NCI-H510A (cell line): ENCODE measurements at places on chromosomes 11 and 22.

DNA sequence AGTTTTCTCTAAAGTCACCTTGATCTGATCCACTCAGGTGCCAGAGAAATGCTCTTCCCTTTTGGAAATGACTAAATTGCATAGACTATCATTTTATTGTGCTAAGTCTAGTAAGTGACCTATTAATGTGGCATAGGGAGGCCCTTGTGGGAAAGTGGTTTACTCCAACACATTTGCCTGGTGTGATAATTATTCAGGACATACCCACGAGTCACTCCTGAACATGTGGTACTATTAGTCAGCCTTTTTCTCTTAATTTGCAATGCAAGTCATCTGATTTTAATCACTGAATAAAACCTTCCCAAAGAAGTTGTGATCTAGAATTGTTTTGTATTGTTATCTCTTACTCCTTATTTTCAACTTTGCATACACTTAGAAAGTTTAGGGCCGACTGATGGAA, 148.7 kb downstream of the OR4C45 start:
- no peak for DNase-seq

GRCh38 chr22:38133331-38133730, 22.8 kb upstream of the BAIAP2L2 start:
- no peak for DNase-seq

DNA sequence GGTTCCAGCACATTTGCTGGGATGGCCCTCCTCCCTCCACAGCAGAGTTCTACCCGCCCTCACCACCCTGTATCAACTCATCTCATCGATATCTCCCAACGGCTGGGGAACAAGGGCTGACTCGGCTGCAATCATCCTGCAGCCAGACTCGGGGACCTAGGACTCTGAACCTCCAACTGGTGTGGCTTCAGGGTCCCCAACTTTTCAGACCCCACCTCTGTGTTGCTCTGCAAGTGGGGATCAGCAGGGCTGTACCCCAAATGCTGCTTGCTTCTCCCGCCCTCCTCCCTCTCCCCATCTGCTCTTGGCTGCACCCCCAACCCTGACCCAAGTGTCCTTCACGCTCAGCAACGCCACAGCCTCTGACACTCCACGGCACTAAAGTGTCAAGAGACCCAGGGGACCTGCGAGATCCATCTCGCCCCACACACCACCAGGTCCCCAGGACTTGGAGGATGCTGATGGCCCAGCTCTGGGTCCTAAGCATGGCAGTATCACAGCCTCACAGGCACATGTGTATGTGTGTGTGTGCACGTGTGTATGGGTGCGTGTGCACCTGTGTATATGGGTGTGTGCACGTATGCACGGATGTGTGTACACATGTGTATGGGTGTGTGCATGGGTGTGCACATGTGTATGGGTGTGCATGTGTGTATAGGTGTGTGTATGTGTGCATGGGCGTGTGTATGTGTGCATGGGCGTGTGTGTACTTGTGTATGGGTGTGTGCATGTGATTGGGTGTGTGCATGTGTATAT, 26.4 kb downstream of the KCNQ1 start:
- DNase-seq = no peak

GRCh38 chr22:28005513-28005912, 86.5 kb upstream of the PITPNB start:
- DNase-seq = no peak

- DNase-seq = no peak
Observed at GRCh38 chr11:46894961-46895360, 23.4 kb downstream of the LRP4 start.

DNA sequence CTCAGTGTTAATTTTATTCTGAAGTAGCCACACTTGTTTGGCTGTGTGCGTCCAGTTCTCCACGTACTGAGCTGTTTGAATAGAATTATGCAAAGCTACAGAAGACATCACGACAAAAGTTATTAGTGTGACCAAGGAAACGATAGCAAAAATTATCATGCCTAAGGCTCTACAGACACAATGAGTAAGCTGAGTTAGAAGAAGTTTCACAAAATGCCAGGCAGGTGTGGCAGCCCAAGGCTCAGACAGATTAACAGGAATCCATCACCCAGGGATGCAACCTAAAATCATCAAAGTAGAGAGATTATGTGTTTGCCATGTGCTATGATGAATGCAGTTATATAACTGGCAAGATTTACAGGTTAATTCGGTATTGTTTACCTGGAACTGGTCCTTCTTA, 73.1 kb upstream of the INCENP start:
- no peak for DNase-seq

- no peak for DNase-seq
Observed at GRCh38 chr11:16528639-16529038, 172.3 kb upstream of the SOX6 start.

- no peak for DNase-seq
Observed at GRCh38 chr11:18223591-18224387, 12.8 kb downstream of the SAA4 start.

DNA sequence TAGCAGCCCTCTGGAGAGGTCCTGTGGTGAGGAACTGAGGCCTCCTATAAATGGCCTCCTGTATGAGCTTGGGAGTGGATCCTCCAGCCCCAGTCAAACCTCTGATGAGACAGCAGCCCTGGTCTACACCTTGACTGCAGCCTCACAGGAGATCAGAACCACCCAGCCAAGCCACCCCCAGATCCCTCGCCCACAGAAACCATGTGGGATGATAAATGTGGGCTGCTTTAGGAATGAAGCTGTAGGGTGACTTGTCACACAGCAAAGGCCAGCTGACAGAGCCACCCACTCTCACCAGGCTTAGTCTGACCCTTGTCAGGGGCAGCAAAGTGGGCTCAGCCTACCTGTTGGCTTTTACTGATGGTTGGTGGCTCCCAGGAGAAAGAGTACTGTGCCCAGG, 6.5 kb upstream of the KCNQ1OT1 start:
- no peak for DNase-seq

DNA sequence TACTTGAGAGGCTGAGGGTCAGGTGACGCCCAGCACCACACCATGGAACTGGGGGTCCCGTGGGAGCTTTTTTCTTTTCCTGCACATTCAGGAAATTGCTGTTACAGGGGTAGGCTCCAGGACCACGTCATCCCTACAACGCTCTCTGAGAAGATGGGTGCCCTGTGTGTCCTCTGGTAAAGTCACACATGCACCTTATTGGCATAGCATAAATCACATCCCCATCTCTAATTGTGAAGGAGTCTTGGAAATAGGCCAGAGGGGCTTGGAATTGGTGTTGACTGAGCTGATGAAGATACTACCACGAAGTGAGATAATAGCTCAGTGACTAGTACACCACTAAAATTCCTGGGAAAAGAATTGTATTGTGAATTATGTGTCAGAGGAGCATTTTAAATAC, 57.6 kb downstream of the TNRC6B start:
- DNase-seq = no peak

DNA sequence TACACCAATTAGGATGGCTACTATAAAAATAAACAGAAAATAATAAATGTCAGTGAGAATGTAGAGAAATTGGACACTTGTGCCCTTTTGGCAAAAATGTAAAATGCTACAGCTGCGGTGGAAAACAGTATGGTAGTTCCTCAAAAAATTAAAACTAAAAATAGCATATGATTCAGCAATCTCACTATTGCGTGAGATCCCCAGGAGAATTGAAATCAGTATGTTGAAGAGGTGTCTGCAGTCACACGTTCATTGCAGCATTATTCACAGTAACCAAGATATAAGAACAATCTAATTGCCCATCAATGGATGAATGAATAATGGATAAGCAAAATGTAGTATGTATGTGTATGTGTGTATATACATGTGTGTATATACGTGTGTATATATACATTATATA, 6.8 kb downstream of the OR52N2 start:
- no peak for DNase-seq
